CD4-positive, alpha-beta T cell treated with Interferon alpha-2 for 1 hour (primary cell): ENCODE measurements at places on chromosomes 4 and X.

DNA sequence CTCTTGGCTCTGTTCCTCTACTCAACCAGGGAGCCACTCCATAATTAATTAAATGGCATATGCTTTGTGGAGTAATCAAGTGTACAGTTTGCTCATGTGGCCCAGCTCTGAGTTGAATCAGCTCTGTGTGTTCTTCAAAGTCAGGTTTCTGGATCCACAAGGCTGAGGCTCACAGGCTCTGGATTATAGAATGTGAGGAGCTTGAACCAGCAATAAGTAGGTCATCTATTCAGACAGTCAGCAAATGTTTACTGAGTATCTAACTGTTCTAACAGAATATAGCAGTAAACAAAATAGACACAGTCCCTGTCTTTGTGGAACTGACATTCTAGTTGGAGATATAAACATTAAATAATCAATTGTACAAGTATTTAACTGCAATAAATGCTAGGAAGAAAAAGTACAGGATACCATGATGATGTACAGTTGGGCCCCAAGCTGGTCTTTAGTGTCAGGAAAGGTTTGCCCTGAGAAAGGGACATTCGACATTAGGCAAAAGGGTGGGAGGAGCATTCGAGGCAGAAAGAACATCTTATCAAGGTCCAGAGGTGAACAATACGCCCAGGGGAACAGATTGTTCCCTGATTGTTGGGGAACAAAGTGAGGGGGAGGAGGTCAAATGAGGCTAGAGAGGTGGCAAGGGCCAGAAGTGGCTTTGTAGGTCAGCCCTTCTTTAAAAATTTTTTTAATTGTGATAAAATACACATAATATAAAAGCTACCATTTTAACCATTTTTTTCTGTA lies 20.5 kb upstream of the TSR2 start:
- no peak for DNase-seq

- peak; percentile 78 for DNase-seq
These were observed at the start of gene PRICKLE3 for GRCh38 chrX:49186125-49187027. Gene PRICKLE3 (minus strand): TSS chrX:49186373. CDS start chrX:49186297, 76 bp downstream.

- DNase-seq, result no peak
These were observed 64.3 kb downstream of the TMEM131L start for GRCh38 chr4:153530284-153530999.

GRCh38 chr4:121127100-121127499 lies 37.0 kb downstream of the TNIP3 start:
- no peak for DNase-seq

DNA sequence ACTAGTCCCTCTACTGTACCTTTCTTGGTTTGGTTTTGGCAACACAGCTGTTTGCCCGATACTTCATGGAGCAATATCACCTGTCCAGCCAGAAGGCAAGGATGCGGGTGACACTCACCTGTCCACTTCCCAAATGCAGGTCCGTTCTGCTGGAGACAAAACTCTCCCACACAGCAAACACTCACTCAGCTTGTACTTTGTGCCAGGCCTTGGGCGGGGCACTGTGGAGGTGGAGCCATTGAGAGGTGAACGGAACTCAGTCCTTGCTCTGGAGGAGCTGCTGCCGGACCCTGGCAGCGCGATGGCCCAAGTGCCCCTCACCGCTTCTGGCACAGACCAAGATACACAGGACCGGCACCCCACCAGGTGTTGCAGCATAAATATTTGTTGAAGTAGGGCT lies 15.3 kb upstream of the HMGB3 start:
- no peak for DNase-seq

- no peak for DNase-seq
These were observed 421.7 kb upstream of the INTU start for GRCh38 chr4:127210893-127211649.

DNA sequence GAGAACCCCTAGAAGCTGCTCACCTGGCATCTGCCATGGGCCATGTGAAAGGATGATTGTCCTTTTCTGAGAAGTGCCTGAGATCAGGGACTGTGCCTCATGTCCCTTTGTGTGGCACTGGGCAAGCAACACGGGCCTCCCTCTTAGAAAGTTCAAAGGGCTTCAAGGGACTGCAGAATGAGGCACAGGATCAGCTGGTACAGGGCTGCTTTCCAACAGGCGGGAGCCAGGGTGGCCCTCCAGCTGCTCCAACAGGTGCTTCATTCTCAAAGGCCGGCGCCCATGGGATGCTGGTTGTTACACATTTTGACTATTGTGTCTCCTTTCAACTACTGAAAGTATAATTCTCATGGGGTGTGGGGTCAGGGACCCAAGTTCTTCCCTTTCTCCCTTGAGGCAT lies 114.7 kb downstream of the ENPP6 start:
- no peak for DNase-seq

DNA sequence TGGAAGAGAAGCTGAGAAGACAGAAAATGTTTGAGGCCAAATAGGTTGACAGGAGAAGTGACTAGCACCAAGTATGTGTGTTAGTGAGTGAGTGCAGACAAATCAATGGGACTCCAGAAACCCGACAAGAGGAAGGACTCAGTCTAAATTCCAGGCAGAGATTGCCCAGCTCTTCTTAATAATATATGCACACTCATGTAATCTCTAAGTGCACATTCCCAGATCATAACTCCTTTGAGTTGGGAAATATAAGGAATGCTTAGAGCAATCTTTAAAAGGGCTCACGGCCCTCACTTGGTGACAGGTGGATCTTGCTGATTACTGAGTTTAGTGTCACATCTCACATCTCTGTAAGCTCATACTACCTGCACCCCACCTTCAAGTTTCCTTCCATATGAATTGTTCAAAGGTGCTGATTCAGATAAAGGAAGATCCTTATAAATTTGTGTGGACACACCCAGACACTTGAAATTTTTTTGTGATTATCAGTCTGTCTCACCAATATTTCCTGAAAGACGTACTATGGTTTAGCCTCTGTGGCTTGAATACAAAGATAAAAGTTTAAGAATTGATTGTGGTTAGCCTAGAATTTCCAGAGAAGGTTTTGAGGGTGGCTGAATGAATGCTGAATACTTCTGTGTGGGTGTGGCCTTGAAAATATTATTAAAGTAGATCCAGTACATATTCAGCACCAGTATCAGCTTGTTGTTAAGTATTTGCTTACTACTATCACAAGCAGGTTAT lies 205.1 kb upstream of the UGT8 start:
- no peak for DNase-seq

GRCh38 chrX:55908661-55909212 lies 191.2 kb downstream of the RRAGB start:
- DNase-seq, result peak; percentile 19

- no peak for DNase-seq
These were observed 78.0 kb upstream of the CLNK start for GRCh38 chr4:10762561-10762960.

DNA sequence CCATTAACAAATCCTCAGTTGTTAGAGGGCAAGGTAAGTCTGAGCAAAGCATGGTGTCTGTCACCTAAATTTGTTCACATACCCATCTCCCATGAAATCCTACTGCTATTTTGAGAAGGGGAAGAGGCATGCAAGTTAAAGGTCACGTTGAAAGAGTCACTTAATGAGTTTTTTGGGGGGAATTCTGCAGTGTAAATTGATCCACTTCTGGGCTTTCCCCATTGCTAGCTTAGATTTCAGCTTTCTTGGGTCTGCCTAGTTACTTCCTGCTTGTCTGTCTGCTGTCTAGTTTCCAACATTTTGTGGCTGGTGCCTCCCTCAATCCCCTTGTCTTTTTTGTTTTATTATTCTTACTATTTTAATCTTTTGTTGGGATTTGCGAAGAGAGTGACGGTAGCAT lies 32.0 kb downstream of the CEP135 start:
- no peak for DNase-seq

DNA sequence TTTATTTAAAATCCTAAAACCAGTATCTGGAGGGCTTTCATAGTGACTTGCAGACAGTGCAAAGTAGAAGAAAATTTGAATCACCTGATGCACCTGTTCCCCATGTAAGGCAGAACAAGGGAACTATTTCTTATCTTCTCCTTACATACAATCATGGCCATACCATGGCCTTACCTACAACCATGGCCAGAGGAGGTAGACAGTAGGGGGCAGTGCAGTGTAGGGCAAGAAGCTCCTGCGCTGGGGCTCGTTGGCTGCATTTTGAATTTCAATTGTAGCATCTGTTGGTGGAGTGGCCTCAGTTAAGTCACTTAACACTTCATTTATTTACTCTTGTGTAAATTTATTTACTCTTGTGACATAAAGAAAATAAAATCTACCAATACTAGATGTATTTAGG lies 33.0 kb downstream of the GALNTL6 start:
- no peak for DNase-seq

DNA sequence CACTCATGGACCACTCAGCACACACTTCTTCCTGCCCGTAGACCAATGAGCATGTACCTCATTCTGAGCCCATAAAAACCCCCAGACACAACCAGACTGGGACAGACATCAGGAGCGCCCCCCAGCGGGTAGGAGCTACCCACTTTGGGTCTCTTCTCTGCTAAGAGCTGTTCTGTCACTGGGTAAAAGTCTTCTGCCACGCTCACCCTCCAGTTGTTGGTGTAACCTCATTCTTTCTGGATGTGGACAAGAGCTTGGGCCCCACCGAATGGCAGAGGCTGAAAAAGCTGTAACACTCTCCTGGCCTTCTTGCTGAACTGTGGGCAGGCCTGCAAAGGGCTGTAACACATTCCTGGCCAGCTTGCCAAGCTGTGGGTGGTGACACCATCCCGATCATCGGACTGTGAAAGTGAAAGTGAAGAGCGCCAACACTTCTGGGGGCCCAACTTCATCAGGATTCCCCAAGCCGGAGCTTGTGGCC lies 137.6 kb downstream of the TECRL start:
- DNase-seq, result no peak

GRCh38 chr4:98623126-98623802 lies 35.1 kb downstream of the TSPAN5 start:
- DNase-seq, result no peak

DNA sequence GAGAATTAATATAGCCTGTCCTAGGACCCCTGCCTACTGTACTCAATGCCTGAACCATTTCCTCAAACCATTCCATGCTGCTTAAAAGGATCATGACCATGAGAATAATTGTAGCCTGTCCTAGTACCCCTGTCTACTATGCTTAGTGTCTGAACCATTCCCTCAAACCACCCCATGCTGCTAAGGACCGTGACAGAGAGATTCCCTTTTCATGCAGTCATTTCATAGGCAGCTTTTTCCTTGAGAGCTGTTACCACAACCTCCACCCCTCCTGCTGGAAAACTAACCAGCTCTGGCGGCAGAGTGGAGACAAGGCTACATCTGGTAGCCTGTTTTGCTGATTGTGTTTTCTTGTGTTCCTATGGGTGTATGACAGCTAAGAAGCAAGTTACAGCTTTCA lies 174.9 kb upstream of the SMARCAD1 start:
- no peak for DNase-seq

GRCh38 chrX:24283127-24283794 lies 30.6 kb downstream of the SUPT20HL2 start:
- DNase-seq, result no peak

DNA sequence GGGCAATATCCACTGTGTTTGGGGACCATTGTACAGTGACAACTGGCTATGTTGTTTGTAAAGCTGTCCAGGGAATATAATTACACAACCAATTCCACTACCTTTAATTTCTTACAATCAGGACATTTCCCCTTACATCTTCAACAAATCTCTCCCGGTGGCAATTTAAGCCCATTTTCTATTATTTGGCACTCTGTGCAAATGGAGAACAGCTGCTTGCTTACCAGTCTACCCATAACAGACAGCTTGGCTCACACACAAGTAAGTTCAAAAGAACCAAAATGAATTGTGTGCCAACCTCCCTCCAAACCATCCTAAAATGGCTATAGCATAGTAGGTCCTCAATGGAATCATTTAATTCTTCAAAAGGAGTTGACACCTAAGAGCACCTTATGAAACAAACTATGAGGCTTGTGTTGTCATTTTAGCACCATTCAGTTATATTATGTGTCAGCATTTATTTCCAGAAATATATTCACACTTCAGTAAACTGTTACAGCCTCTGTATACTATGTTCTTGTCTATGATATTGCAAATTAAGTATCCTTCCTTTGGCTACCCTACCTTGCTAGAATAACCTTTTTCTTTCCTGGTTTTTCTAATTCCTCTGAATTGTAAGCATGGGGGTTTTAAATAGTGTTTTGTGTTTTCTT lies 18.4 kb downstream of the GABRA4 start:
- no peak for DNase-seq

- DNase-seq, result no peak
These were observed 196.4 kb downstream of the GALNTL6 start for GRCh38 chr4:172009446-172010230.

DNA sequence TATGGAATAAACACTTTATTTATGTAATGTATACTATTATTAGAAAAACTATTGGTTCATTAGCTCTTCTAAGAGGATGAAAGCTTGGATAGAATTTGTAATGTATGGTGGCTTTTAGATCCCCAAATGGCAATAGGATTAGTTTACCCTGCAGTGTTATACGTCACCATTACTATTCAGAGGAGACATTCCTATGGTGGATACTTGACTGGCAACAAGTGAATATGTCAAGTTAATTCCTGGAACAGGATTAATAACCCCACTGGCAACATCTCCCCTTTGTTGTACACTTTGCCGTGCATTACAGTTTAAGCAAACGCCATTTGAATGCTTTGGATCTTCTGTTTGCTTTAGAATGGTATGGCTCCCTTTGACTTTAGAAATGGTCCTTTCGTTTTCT lies 420.3 kb downstream of the FAM47B start:
- no peak for DNase-seq

DNA sequence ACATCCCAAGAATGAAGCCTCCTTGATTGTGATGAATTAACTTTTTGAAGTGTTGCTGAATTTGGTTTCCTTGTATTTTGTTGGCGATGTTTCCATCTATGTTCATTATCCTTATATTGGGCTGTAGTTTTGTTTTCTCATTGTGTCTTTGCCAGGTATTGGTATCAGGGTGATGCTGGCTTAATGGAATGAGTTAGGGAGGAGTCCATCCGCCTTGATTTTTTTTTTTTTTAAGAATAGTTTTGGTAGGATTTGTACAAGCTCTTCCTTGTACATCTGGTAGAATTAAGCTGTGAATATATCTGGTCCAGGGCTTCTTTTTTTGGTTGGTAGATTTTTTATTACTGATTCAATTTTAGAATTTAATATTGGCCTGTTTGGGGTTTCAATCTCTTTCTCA lies 166.1 kb upstream of the WDFY3 start:
- DNase-seq, result no peak

- no peak for DNase-seq
These were observed 3.5 kb downstream of the ZXDA start for GRCh38 chrX:57906790-57907189.

GRCh38 chr4:82335043-82335442 lies 38.7 kb downstream of the HNRNPD start:
- no peak for DNase-seq

DNA sequence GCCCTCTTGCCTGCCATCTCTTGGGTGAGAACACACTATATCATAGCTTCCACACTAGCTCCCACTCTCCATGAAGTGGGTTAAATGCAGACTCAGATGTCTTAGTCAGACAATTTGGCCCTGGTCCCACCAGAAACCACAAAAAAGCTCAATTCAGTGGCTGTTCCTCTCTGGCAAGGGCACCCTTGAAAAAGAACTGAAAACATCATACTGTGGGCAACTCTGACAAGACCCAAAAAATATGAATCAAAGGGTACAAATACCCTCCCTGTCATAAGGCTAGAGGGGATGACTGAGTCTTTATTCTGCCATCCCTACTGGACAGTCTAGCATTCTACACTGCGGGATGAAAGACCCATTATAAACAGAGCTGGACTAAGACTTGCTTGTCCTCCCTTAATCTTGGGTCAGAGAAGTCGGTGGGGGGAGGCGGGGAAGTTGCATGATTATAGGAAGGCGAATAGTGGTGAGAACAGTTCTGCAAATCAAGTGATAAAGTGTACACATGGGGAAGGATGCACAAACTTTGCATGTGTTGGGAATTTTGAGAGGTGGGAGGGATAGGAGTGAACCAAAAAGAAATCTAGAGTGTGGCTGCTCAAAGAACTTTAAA lies 172.1 kb downstream of the OPHN1 start:
- DNase-seq, result no peak

GRCh38 chr4:174211622-174212044 lies 71.8 kb downstream of the FBXO8 start:
- no peak for DNase-seq
